ENCODE measurements at places on chromosomes 3 and 15. TPM values are rescaled to one million over a fixed set of nuclear protein-coding genes. Genes with fewer than 3 reads are reported as not detected.
A peak's percentile ranks its signal among the peaks of the same experiment; 100 is the strongest.

Gene FSTL1
- 524 TPM for total RNA-seq

- DNase-seq: no peak
Observed at GRCh38 chr3:195039180-195039843, 231.6 kb downstream of the XXYLT1 start.

DNA sequence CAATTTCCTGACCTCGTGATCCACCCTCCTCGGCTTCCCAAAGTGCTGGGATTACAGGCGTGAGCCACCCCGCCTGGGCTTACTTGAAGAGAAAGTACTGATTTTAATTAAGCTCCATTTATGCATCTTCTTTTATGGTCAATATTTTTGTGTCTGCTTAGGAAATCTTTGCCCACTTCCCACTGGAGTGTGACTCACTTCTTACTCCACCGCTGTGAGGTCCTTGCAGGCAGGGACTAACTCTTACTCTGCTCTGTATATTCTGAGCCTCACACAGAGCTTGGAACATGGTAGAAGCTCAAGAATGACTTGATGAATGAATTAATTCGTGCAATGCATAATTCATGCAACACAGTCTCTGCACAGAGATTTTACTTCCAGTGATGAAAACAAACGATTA is 2.9 kb upstream of the TM4SF19 start:
- DNase-seq: no peak

Gene MORC1
- total RNA-seq: not detected

DNA sequence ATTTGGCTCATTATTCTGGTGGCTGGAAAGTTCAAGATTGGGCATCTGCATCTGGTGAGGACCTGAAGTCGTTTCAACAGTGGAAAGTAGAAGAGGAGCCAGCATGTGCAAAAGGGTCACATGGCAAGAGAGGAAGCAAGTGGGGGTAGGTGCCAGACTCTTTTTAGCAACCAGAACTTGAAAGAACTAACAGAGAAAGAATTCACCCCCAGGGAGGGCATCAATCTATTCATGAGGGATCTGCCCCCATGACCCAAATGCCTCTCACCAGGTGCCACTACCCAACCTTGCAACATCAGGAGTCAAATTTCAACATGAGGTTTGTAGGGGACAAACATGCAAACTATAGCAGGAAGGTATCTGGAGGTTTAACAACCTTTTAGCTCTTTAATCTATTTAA is 10.3 kb upstream of the RYK start:
- no peak for DNase-seq

GRCh38 chr3:171257251-171258203 is 202.7 kb downstream of the TNIK start:
- DNase-seq: no peak

DNA sequence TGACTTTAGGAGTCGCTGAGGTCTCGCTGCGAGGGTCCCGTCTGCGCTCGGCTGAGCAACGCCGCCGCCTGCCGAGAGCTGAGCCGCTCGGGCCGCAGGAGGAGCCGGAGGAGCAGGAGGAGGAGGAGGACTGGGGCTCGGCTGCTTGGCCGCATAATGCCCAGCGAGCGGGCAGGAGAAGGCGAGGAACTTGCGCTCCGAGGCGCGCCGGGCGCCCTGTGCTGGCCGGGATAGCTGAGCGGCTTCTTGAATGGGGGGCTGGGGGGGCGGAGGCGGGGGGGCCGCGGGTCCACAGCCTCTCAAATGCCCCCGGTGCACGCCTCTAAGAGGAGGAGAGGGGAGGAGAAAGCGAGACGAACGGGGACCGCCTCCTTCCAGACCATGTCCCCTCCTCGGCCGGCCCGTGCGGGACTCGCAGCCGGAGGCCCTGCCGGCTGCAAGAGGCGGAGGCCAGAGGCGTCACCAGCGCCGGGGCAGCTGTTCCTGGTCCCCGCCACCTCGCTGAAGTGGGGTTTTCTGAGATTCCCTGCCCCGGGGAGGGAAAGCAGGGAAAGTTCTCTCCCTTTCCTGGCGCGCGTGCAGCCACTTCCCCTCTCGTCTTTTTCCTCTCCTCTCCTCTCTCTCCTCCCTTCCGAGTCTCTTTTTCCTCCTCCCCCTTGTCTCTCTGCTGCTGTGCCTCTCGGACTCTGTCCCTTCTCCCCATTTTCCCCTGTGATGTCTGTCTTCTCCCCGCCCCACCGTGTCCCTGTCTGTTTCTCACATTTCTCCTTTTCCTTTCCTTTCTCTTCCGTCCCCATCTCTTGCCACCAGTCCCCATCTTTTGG is at the start of gene ADAMTS9:
TSS of gene ADAMTS9 (minus strand) at position 220 of the 824 bp plus-strand sequence. CDS start 343 bp downstream, outside the sequence.
- DNase-seq: peak; percentile 94

Gene STIMATE
- total RNA-seq: 17.0 TPM

DNA sequence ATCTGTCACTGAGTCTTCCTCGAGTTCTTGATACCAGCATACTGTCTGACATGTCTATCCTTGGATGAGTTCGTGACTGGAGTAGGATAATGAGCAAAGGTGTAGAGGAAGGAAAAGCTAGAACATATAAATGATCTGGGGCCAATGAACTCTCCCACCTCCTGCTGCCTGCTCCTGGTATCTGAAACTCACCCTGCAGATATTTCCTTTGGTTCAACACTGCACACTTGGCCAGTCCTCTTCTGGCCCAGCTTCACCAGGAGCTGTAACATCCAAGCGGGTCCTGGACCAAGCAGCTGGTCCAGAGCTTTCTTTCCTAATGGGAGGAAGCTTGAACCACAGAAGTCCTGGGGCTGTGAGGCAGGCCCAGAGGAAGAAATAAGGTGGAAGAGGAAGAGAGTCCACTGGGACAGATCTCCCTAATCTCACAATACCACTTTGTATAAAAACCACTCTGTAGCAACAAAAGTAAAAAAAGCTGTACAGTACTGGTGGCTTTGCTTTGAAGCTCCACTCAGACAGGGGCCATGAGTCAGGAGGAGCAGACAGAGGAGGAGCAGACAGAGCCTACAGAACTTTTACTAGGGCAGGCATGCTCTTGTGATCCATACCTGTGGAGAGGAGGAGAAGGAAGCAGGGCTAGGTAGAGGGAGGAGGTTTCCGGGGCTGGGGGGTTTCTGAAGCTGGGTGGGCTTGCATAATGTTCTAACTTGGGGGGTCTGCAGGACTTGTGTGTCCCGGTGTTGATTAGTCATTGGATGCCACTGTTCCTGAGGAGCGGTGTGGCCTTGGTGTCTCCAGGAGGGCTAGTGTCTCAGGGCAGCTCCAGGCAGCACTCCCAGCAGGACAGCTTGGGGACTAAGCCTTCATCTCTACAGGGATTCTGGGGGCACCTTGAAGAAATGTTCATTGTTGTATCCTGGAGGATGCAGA is 166.9 kb downstream of the ABHD5 start:
- DNase-seq: no peak

Gene CPNE9
- not detected for total RNA-seq

DNA sequence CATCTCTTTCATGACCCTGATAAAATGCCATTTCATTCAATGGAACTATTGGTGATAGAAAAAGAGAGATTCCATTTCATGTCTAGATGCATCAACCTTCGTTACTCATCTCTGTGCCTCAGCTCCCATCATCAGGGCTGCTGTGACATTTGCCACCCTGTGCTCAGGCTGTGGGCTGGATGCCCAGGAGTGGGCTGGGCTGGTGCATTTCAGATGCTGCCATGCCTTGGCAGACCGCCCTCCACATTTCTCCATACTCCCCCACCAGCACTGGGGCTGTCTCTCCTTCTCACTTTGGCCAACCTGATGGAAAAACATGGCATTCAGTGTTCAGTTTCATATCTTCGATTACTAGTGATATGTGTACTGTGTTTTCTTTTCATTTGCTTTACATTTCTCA is 59.1 kb downstream of the DNASE1L3 start:
- DNase-seq: no peak

DNA sequence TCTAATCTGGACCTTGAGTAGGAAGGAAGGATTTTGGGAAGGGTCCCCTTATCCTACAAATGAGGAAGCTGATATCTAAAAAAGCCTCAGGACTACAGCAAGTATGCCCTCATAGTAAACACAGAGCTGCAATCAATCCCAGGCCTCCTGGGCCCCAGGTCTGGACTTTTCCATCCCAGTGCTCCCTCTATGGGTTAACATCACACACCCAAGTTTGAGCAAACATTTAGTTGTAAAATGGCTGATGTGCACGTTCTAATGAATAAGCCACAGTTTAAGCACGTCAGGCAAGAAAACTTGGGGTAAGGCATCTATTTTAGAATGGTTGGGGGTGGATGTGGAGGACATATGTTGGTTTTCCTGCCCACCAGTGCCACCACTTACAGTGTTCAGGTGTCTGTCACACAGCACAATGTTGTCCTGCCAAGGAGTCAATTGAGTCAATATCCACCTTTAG is 44.3 kb upstream of the UBE2E1 start:
- DNase-seq: peak; percentile 76
